ENCODE measurements at places on chromosomes 7 and 10. TPM values are rescaled to one million over a fixed set of nuclear protein-coding genes. Genes with fewer than 3 reads are reported as not detected.

The PLAC9 gene
- 4.9 TPM for total RNA-seq

The STEAP1B gene
- 112 TPM for total RNA-seq

The RBM28 gene
- total RNA-seq = 28.5 TPM

The MOGAT3 gene
- not detected for total RNA-seq

The ERVW-1 gene
- not detected for total RNA-seq

Data from thoracic aorta endothelial cell (primary cell).